ENCODE measurements at places on chromosomes 7 and 10. TPM values are rescaled to one million over a fixed set of nuclear protein-coding genes. Genes with fewer than 3 reads are reported as not detected.

The SLC39A12 gene
- total RNA-seq: not detected

The TUBAL3 gene
- total RNA-seq: 0.15 TPM

The CPA1 gene
- 5.5 TPM for total RNA-seq

The ITPRIP gene
- 30.2 TPM for total RNA-seq

DNA sequence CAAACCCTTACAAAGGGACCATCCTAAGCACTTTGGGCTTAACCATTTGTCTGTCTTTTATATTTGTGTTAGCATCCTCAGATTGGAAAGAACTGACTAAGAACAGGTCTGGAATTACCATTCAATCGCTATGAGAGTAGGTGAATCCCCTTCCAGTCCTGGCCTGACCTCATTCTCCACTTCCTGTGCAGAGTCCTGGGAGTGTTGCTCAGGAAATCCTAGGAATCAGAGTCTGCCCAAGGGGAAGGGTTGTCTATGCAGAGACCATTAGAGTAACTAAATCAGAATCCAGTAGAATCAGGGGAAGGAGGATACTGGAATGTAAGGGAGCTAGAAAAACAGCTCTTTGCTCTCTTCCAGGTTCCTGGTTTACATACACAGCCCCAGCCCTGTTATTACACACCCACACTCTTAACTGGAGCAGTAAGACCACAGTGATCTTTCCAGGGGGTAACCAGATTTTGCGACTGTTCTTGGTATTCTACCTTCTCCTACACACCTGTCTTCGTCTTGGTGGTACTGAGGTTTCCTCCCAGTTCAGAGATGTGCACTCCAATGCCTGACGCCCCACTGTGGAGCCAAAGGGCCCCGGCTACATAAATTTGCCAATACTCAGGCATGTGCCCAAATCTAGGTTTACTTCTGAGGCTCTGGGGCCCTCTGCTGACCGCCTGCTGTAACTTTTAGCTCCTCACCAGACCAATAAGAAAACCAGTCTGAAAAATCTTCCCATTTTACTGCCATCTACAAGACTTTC is 103.7 kb downstream of the RNF216 start:
- H3K4me1 ChIP-seq: peaks cover 6% of the 10 kb centered on the region
- no peaks in the 10 kb centered on the region for H3K27me3 ChIP-seq
- no peaks in the 10 kb centered on the region for H3K36me3 ChIP-seq
- DNase-seq: peak; percentile 57

DNA sequence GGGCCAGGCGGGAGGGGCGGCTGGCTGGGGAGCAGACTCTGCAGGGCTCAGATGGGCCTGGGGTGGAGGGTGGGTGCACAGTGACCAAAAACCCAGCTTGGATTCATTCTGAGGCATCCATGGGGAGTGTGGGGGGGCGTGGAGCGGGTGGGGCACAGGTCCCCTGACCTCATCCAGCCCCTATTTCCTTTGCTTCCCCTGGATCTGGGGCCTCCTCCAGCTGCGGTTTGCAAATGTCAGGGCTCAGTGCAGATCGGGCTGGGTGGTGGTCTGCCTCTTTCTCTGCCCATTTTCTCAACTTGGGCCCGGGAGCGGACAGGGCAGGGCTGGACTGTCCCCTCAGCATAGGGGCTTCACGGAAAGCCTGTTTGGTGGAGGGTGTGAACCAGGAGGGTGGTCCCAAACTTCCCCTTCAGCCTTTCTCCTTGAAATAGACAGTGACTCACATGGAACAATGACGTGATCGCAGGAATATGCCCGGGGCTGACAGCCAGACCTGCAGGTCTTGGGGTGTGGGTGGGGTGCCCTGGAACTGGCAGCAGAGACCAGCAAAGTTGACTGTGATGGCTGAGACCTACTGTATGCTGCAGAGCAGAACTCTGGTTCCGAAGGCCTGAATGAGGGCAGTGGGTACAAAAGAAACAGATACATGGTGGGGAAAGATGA is 72.9 kb upstream of the PODXL start:
- no peak overlapping the region for H3K4me3 ChIP-seq
- no peaks in the 10 kb centered on the region for H3K36me3 ChIP-seq
- no peaks in the 10 kb centered on the region for H3K27me3 ChIP-seq
- H3K27ac ChIP-seq: no peak overlapping the region
- no peak for DNase-seq

DNA sequence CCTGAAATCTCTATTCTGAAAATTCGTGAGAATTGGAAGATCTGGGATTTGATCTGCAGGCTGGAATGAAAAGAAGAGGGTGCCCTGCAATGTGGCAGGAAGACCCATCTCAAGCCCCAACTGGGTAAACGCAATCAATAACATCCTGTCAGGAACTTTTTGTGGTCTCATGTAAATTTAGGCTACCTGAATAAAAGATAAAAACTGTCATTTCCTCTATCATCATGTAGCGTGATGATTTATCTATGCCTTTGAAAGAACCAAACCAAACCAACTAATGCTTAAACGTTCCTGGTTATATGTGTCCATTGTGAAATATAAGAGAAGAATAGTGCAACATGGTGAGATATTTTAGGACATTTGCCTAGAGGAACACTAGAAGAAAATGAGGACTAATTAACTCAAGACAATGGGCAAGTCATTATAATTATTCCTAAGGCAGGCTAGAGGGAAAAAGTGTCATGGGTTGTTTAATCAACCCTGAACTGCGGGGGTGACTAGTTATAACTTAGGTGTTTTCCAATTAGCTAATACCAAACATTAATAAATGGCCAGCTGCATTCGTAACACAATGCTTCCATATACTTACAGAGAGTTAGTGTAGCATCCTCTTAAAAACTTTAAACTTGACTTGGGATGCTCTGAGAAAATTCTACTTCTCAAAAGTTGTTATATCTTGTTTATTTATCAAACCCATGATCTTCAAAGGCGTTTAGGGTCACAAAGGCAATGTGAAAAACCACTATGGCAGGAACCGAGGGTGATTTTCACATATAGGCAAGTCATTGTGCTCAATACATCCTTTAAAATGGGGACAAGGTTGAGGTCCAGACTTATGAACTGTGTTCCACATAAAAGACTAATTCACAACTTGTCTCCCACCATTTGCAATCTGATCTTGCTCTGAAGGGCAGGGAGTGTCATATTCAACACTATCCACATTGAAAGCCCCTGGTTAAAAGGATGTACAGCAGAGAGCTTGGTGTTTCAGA is 48.6 kb upstream of the ADO start:
- no peak overlapping the region for H3K27ac ChIP-seq
- no peaks in the 10 kb centered on the region for H3K27me3 ChIP-seq
- no peak for DNase-seq
- H3K36me3 ChIP-seq: no peaks in the 10 kb centered on the region

DNA sequence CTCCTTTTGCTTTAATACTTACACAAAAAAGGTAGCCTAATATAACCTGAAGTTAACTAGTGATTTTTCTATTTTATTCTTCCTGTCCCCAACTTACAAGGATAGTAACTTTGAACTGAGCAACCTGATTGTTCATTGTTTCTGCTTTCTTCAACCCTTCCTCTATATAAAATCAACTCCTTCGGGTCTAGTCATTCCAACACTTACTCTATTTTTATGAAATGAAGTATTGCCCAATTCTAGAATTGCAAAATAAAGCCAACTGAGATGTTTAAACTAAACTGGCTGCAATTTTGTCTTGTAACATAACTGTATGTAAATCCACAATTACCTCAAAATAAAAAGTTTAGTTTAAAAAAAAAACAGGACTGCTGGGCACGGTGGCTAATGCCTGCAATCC is 20.3 kb upstream of the DNA2 start:
- no peaks in the 10 kb centered on the region for H3K36me3 ChIP-seq
- H3K4me1 ChIP-seq: no peaks in the 10 kb centered on the region
- H3K4me3 ChIP-seq: no peak overlapping the region
- no peaks in the 10 kb centered on the region for H3K27me3 ChIP-seq
- no peak overlapping the region for H3K27ac ChIP-seq

GRCh38 chr7:80463272-80463920 is 48.5 kb downstream of the GNAT3 start:
- H3K4me1 ChIP-seq: no peaks in the 10 kb centered on the region
- no peaks in the 10 kb centered on the region for H3K36me3 ChIP-seq
- no peak overlapping the region for H3K27ac ChIP-seq
- H3K27me3 ChIP-seq: no peaks in the 10 kb centered on the region

DNA sequence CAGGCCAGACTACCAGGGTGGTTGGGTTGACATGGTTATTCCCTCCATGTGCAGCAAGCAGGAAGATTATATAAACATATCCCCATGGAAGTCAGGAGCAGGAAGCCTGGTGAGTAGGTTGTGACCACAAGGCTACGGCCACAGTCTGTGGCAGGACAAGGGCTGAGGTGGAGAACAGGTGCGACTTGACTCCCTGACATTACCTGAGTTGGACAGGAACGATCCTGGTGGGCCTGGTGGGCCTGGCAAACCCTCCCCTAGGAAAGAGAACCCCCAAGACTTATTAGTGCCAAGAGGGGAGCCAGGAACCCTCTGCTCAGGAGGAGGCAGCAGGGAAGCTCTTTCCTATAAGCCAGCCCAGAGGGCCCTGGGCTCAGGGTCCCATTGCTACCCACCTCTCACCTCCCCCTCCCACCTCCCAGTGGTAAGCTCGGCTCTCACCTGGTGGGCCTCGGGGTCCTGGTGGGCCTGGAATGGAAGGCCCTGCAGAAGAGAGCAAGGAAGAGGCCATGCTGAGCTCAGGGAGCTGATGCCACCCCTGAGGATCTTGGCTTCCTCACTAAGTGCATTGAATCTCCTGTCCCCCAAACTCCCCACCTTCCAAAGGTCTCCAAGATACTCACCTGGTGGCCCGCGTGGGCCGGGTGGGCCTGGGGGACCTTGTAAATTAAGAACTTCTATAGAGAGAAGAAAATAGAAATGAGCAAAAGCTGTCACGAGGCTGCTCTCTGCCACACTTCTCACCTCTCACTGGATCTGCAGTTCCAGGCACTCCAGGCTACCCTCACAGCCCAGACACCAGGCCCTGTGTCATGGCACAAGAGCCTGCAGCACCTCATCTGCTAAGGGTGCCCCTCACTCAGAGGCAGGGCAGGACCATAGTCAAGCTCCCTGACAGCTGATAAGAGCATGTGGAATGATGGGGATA is 44.6 kb downstream of the COL17A1 start:
- no peak overlapping the region for H3K4me3 ChIP-seq
- DNase-seq: no peak
- no peaks in the 10 kb centered on the region for H3K4me1 ChIP-seq
- H3K36me3 ChIP-seq: no peaks in the 10 kb centered on the region

DNA sequence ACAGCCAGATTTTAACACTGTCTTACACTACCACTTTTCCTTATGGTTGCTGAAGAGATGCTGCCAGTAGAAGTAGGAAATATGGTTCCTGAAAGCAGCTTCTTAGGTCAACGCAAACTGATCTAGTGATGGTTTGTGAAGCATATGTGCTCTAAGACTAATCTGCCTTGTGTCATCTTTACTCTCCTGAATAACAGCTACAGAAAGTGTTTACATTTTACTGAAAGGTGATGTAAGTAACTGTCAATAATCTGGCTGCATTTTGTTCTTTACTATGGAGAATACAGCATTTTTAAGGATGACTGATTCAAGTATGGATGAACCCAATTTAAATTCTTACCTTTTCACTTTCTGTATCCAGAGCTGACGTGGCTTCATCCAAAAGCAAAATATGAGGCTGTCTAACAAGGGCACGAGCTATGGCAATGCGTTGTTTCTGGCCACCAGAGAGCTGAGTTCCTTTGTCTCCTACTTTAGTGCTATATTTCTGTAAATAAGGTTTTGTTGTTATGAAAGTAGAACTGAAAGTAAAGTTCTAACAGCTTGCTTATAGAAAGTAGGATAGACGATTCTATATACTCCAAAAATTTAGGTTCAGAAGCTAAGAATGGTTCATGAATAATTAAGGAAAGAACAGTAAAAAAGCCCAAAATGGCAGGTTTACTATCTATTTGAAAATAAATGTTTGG is 30.2 kb upstream of the ABCB4 start:
- no peak overlapping the region for H3K4me3 ChIP-seq
- H3K4me1 ChIP-seq: no peaks in the 10 kb centered on the region
- no peaks in the 10 kb centered on the region for H3K36me3 ChIP-seq
- DNase-seq: no peak
- no peaks in the 10 kb centered on the region for H3K27me3 ChIP-seq

DNA sequence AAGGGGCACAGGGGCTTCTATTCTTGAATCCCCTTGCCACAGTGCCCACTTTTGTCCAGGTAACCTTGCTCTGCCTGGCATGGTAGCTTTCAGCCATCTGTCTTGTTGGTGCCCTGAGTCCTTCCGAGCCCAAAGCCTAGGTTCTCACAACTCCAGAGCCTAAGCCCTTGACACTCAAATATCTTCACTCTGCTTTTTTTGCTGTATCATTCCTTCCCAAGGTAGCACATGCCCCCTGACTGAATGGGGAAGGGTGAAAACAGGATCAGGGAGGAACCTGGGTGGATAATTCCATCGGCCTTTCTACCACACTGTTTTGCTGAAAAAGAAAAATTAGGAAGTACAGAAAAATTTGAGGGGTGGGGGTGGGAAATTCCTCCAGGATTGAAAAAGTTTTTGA is 37.6 kb downstream of the LDB3 start:
- H3K36me3 ChIP-seq: no peaks in the 10 kb centered on the region
- H3K4me3 ChIP-seq: no peak overlapping the region
- peaks cover 2% of the 10 kb centered on the region for H3K4me1 ChIP-seq
- H3K27me3 ChIP-seq: no peaks in the 10 kb centered on the region

DNA sequence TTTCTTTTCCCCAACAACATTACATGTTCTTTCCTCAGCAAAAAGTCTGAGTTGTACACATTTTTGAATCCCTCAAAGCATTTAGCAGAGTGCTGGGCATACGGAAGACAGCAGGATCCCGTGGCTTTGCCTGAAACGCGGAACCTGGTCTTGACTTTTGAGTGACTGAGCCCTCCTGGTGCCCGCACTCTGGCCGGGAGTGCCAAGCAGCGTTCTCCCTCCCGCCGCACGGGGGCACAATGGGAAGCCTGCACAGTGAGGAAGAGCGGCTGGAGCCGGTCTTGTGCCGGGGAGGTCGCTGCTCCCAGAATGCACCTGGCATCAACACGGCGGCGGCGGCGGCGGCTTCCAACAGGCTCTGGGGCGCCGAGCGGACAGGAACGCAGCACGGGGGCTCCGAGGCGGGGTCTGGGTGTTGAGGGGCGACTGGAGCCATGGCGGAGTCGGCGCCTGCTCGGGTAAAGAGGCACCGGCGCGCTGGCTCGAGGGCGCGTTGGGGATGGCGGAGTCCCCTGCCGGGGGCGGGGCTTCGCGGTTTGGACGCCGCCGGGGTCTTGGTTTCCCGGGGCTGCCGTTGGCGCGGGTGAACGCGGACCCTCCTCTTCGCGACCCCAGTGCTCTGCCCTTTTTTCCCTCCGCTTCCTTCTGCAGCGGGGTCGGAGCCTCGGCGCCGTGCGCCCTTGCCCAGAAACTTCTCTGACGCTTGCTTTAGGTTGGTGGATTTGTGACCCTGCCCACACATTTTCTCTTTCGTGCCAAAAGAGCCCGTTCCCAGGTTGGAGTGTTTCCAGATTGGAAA is at the start of gene ZNF212:
TSS of gene ZNF212 (plus strand) at position 307 of the 799 bp plus-strand sequence. CDS start at position 435, 128 bp downstream.
- H3K27me3 ChIP-seq: no peaks in the 10 kb centered on the region
- H3K36me3 ChIP-seq: no peaks in the 10 kb centered on the region

GRCh38 chr7:51072281-51072680 is 244.3 kb downstream of the COBL start:
- H3K4me1 ChIP-seq: no peaks in the 10 kb centered on the region
- no peaks in the 10 kb centered on the region for H3K27me3 ChIP-seq
- no peak overlapping the region for H3K4me3 ChIP-seq
- H3K36me3 ChIP-seq: no peaks in the 10 kb centered on the region
- no peak for DNase-seq

- no peaks in the 10 kb centered on the region for H3K27me3 ChIP-seq
- no peak overlapping the region for H3K4me3 ChIP-seq
- H3K4me1 ChIP-seq: peaks cover 8% of the 10 kb centered on the region
- no peaks in the 10 kb centered on the region for H3K36me3 ChIP-seq
- no peak overlapping the region for H3K27ac ChIP-seq
Measured at GRCh38 chr7:30155481-30155880, 20.7 kb downstream of the MTURN start.
